Fibroblast of upper back skin (primary cell): ENCODE measurements at places on chromosomes 1 and 21.

DNA sequence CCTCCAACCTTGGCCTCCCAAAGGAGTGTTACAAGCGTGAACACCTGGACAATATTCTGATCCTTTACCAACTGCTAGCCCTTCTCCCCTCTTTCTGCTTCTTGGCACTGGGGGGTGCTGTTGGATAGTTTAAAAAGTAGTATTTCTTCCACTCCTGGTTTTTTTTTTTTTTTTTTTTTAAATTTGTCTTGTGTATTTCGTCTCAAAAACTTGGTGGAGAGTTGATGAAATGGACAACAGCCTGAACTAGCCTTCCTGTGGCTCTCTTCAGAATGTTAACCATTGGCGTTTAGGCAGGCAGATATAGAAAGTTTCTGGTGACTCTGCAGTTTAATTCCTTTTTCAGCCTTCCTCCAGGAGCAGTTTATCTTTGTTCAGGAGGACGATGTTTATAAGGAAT lies 69.7 kb upstream of the USP24 start:
- peak; percentile 65 for DNase-seq

DNA sequence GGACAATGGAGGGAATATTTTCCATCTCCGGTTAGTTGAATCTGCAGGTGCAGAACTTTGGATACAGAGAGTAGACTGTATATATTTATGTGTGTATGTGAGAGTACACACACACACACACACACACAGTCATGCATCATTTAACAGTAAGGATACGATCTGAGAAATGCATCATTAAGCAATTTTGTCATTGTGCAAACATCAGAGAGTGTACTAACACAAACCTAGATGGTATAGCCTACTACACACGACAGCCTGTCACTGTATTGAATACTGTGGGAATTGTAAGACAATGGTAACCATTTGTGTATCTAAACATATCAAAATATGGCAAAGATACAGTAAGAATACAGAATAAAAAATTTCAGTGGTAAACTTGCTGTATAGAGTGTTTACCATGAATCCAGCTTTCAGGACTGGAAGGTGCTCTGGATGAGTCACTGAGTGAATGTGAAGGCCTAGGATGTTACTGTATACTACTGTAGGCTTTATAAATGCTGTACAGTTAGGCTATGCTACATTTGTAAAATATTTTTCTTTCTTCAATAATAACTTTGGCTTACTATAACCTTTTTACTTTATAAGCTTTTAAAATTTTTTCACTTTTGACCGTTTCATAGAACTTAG lies 138.5 kb downstream of the ZZZ3 start:
- DNase-seq = peak; percentile 54

DNA sequence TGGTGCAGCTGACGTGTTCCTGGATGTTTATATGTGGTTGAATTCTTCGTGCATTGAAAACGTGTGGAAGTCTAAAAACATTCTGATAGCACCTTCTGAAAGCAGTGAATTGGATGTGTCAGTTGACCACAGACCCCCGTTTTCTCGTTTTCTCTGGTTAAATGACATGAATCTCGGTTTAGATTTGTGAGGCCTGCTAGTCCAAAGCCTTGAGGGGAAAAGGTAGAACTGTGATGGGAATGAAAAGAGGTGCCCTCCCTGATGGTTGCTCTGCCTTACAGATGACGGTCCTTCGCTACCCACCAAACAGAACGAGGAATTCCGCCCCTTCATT lies 8.9 kb downstream of the RER1 start:
- no peak for DNase-seq

DNA sequence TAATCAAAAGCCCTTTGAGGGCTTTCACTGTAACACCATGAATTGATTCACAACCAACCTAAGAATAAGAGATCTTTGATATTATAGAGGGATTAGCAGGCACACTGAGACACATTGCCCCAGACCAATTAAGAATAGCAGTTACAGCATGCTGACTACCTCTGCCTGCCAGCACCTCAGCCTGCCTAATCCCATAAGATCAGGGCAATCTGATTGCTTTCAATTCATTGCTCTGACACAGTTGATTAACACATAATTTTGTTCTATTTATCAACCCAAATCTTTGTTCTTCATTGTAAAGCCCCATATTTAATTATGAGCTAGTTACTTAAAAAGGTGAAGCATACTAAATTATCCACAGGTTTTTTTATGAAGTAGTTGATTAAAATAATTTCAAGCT lies 548.8 kb upstream of the ZP4 start:
- DNase-seq = no peak

- DNase-seq = no peak
Measured at GRCh38 chr1:166485620-166486019, 318.8 kb upstream of the FAM78B start.

GRCh38 chr1:11335417-11336056 lies 62.5 kb downstream of the UBIAD1 start:
- DNase-seq = no peak
